Placental pericyte (primary cell): ENCODE measurements at places on chromosomes 12 and 14. TPM values are rescaled to one million over a fixed set of nuclear protein-coding genes. Genes with fewer than 3 reads are reported as not detected.

The FBXO34 gene
- 19.5 and 22.6 TPM in 2 replicates for total RNA-seq

The GPR132 gene
- total RNA-seq: under 0.01 TPM in 1 of 2 replicates, not detected in the other

The RILPL1 gene
- 11.9 and 14.4 TPM in 2 replicates for total RNA-seq

The USP44 gene
- 0.22 and 0.29 TPM in 2 replicates for total RNA-seq

The OR4E2 gene
- total RNA-seq: not detected in 2 replicates

The DHRS2 gene
- not detected in 2 replicates for total RNA-seq

The TRPV4 gene
- total RNA-seq: 0.44 and 0.57 TPM in 2 replicates

The SCN8A gene
- 0.88 and 13.3 TPM in 2 replicates for total RNA-seq

The HOXC4 gene
- 1.1 and 2.0 TPM in 2 replicates for total RNA-seq

The ASCL4 gene
- total RNA-seq: not detected in 2 replicates
